ENCODE measurements at places on chromosomes 4 and X.

DNA sequence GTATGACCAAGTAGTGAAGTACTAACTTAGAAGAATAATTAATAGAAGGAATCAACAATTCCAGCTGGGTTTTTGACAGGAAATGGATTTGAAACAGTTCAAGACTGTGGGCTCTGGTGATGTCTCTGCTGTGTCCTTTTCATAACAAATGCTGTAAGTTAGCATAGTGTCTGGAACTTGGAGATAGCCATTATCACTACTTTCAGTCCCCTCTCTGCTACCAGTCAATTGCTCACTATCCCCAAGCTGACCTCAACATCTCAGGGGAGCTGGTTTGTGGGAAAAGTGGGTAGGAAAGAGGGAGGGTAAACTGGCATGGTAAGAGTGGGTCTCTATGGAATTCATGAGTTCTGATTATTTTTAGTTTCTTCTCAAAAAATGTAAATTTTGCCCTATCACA, 231.4 kb upstream of the MID1 start:
- no peak for DNase-seq

DNA sequence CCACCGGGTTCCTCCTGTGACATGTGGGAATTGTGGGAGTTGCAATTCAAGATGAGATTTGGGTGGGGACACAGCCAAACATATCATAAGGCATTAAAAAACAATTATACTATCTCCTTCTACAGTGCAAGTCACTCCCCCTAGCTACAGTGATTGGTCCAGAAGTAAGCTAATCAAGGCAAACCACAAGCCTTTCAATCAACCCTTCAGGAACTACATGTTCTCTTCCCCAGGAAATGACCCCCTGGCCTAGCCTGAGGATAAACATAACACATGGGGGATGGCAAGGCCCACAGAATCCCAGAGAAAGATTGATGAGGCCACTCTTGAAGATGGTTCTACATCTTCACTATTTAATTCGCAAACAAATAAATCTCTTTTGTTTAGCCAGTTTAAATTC, 25.2 kb upstream of the FAM241A start:
- no peak for DNase-seq

GRCh38 chrX:18151649-18152048, 69.0 kb downstream of the BEND2 start:
- no peak for DNase-seq

- DNase-seq, result peak; percentile 46
Measured at GRCh38 chr4:184287697-184288255, 70.1 kb upstream of the ENPP6 start.

DNA sequence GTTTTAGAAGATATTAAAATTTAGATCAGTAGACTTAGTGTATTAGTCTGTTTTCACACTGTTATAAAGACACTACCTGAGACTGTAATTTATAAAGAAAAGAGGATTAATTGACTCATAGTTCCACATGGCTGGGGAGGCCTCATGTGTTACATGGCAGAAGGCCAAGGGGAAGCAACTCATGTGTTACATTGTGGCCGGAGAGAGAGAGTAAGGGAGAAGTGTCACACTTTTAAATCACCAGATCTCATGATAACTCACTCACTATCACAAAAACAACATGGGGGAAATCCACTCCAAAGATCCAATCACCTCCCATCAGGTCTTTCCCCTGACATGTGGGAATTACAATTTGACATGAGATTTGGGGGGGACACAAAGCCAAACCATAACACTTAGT, 1159.7 kb upstream of the PCDH7 start:
- no peak for DNase-seq

DNA sequence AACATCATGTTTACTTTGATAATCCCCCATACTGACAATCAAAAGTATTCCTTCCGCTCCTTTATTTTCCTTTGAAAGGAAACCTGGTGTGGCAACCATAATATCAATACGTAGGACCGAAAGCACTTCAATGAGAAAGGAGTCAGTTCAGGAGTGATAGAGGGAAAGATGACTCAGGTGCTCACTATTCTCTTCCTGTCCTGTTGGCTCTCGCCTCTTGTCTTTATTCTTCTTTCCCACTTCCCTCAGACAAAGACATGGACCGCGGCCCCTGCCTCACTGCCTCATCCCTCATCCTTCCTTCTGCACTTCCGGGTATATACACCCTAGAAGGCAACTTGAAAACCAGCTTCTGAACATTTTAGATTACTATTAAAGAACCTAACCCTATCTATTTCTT, 49.8 kb upstream of the TNIP3 start:
- DNase-seq, result no peak

DNA sequence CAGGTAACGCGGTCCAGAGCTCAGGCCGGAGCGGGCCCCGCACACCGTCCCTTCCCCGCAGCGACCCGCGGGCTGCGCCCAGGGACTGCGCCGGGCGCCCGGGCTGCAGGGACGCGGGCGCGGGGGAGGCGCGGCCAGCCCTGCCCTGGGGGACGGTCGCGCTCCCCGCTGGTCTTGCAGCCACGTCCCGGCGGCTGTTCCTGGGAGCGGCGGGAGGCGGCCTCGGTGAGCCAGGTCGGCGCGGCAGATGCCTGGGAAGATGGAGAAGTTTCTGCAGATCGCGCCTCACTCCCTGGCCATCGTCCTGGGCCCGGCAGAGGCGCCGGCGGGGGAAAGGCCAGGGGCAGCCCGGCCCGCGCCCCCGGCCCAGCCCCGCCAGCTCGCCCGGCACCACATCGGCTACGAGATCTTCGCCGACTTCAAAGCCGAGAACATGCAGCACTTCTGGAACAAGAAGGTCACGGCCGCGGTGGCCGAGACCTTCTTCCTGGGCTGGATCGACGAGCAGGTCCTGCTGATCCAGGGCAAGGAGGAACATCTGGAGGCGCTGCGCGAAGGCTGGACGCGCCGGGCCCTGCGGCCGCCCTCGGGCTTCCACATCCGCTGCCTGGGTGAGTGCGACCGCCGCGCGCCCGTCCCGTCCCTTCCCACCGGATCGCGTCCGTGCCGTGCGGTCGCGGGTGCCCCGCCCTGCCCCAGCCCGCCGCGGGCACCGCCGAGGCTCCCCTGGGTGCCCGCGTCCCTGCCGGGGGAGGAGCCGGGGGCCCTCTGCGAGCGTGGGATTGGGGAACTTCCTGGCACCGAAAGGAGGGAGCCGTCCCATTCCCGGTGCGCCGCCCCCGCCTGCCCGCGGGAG, 107.4 kb upstream of the STOX2 start:
- peak; percentile 8 for DNase-seq

GRCh38 chrX:83845397-83845796, 15.5 kb upstream of the CYLC1 start:
- peak; percentile 3 for DNase-seq

DNA sequence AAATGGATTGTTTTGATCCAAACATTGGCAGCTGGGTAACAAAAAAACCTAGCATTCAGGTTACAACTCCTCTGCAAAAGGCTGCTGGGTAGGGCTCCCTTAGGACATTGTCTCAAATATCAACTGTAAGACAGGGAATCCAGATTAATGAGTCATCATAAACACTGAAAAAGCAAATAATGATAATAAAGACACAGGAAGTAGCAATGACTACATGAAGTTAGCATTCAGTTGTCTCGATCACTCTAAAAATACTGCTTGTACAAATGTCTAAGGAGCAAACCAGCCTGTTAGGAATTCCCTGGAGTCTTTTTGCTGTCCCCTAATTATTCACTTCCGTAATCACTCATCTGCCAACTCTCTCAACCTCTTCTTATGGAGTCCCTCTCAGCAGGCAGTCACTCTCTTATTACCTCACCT, 259.2 kb downstream of the GPC3 start:
- peak; percentile 69 for DNase-seq

- no peak for DNase-seq
Measured at GRCh38 chrX:1422135-1422465, 30.2 kb upstream of the SLC25A6 start.

DNA sequence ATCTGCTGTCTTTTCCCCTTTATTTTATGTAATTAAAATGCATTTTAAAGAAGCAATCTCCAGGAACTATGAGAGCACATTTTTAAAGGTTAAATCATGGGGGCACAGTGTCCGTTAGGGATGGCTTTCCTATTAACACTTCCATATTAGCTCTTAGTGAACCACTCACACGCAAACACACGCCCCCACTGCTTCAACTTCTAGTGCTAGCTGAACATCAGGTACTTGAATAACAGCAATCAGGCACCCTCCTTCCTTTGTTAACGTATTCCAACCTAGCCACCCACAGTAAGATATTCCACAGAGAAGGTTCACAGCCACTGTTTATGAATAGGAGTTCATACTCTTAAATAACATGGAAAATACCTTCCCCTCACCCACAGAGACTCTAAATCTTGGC, 9.3 kb downstream of the TMEM255A start:
- DNase-seq, result no peak

DNA sequence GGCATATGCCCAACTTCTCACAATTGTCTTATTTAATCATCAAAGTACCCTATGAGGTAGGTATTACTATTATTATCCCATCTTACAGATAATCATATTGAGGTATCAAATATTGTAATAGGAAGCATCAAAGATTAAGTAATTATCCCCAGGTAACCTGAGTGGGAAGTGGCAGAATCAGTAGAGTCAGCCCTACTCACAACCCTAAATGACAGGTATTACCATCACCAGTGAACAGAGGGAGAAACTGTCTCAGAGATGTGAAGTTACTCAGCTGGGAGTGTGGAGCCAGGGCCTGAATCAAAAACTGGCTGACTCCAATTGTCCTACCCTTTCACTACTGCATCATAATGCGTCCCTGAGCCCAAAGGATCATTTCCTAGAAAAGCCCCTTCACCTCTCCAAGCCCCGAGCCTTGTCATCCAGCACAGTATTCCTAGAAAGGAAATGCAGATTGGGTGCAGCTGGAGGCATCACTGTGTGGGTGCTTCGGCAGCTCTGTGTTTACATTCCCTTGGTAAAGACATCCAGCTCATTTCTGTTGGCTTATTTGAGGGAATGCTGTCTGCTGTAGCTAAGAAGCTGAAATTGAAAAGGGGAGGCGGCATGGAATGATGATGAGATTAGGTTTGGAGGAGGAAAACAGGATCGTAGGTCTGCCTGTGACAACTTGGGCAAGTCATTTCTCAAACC, 72.8 kb downstream of the DHX15 start:
- no peak for DNase-seq

GRCh38 chrX:21933077-21933476, 7.4 kb upstream of the SMS start:
- no peak for DNase-seq

DNA sequence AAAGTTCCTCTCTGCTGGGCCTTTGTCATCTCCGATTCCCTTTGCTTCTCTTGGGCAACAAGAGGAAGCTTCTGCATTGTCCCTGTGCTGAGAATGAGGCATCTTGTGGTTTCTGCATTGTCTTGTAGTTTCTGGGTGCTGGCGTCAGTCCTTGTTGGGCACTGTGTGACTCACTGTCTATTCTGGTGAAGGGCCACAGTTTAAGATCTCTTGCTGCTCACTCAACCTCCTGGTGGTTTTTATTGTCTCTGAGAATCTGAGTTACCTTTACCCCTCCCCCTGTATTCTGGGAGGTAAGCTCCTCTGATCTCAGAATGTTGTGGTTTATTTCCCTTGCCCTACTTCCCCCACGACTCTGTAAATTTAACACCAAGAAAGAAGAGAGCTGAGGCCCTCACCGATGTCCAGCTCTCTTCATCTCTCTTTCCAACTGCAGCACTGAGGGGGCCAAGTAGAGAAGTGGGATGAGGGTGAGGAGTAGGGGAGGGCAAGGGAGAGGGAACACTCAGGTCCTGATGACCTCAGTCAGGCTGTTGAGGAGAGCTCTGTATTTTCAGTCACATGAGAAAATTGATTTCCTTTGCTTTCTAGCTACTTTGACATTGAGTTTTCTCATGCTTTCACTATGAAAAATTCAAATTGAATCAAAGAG, 441.6 kb upstream of the PITX2 start:
- DNase-seq, result peak; percentile 64

DNA sequence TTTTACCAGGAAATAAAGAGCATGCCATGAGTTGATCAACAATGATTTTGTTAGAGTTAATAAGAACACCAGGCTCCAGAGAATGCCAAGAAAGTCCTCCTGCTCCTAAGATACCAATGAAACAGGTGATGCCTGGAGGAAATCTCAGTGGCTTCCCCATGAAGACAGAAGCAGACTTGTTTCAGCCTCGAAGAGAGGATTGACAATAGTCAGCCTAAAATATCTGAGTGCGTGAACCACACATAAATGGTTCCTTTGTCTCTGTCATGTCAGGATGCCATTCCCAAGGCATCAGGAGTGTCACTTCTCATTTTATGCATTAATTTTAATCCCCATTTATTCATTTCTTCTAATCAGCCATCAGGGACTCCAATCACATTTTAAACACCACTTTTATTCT, 69.6 kb downstream of the PHOX2B start:
- DNase-seq, result no peak

GRCh38 chr4:108044951-108045686, 55.4 kb downstream of the HADH start:
- peak; percentile 53 for DNase-seq

Measured in foreskin fibroblast (primary cell).